T-cell (primary cell): ENCODE measurements at places on chromosomes 1 and 21. TPM values are rescaled to one million over a fixed set of nuclear protein-coding genes. Genes with fewer than 3 reads are reported as not detected.

DNA sequence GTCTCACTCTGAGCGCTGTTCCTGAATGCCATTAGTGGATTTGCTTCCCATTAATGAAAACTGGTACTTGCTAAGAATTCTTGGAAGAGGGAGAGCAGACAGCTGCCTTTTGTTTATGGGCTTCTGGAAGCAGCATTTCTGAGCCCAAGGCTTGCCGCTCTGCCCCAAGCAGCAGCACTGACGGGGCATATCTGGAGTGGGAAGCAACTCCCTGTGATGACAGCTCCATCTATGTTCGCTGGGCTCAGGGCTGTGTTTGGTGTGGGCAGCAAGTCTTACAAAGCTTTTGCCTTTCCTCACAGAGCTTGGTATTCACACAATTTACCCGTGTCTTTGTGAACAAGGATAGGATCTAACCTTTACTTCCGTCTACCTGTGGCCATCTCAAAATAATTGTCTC, 72.2 kb downstream of the DDX20 start:
- no peak for DNase-seq

GRCh38 chr1:47491341-47491753, 53.5 kb downstream of the FOXD2 start:
- DNase-seq = no peak

DNA sequence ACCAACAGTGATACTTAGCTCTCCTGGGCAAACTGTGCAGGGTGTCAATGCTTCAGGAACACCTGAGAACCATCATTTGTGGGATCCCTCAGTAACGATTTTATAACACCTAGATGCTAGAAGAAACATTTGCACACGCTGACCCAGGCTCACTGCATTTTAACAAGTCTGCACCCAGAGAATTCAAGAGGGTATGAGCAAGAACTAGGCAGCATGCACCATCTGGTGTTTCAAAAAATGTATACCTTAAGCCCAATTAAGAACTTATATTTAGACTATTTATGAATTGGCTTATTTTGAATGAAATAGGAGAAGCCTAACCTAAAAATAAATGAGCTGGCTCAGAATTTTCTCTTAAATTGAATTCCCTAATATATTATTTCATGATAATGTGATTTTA, 400.5 kb downstream of the GPATCH2 start:
- no peak for DNase-seq

CFAP107 gene
- not detected for total RNA-seq

GRCh38 chr1:95384567-95384966, 150.6 kb downstream of the RWDD3 start:
- no peak for DNase-seq

OR2M3 gene
- total RNA-seq = not detected

DNA sequence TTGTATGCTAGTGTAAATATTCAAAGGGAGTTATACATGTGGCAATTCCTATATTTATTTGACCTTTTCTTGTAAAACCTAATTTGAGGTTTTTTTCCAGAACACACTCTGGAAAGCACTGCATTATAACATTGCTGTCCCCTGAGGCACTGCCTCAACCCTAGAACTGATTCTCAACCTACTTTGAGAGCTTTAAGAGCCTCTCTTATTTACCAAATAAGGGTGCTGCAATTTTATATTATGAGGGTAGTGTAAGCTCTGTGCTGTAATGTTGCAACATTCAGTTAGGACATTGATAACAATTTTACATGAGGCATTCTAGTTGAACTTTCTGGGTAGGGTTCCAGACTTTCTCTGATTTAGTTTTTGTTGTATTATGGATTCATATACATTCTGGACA, 302.2 kb upstream of the DEPDC1 start:
- no peak for DNase-seq

- no peak for DNase-seq
These were observed 5.9 kb upstream of the SIPA1L2 start for GRCh38 chr1:232635778-232636356.

DNA sequence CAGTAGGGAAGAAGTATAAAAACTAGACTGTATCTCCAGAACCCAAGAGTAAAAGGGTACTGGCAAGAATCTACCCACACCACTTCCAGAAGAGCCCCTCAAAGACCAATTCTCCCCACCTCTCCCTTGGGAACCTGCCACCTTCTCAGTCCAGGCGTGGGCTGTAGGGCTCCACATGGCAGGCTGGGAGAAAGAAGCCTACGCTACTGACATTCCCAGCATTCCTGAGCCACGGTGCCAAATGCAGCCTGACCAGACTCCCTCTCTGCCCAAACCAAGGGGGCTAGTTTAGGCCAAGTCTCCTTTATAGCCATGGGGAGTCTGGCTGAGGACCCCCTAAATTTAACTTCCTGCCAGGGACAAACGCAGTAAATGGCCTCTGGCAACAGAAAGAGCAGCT, 2.0 kb downstream of the UBE2Q1 start:
- no peak for DNase-seq
